H9 (cell line): ENCODE measurements at places on chromosomes 6 and 20.

DNA sequence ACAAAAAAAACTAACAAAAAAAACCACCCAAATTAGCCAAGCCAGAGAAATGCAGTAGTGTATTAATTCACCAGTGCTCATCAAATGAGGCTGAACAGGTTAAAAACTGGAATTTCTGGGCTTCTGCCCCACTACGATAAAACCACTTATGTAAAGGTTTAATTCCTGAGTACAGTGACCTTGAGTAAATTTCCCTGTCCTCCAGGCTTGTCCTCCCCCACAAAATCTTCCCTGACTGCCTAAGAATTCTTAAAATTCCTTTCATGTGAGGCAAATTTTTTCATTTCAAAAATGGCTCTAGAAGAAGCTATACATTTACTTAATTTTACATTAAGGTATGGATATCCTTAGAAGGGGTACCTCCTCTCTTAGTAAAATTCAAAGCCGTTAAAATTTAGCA is 80.1 kb upstream of the ID4 start:
- H3K27me3 ChIP-seq: no peaks in the 10 kb centered on the region
- no peak overlapping the region for H3K27ac ChIP-seq
- H3K36me3 ChIP-seq: no peaks in the 10 kb centered on the region

GRCh38 chr6:129273161-129273560 is 390.2 kb downstream of the LAMA2 start:
- H3K27me3 ChIP-seq: no peaks in the 10 kb centered on the region
- no peak overlapping the region for H3K4me3 ChIP-seq

DNA sequence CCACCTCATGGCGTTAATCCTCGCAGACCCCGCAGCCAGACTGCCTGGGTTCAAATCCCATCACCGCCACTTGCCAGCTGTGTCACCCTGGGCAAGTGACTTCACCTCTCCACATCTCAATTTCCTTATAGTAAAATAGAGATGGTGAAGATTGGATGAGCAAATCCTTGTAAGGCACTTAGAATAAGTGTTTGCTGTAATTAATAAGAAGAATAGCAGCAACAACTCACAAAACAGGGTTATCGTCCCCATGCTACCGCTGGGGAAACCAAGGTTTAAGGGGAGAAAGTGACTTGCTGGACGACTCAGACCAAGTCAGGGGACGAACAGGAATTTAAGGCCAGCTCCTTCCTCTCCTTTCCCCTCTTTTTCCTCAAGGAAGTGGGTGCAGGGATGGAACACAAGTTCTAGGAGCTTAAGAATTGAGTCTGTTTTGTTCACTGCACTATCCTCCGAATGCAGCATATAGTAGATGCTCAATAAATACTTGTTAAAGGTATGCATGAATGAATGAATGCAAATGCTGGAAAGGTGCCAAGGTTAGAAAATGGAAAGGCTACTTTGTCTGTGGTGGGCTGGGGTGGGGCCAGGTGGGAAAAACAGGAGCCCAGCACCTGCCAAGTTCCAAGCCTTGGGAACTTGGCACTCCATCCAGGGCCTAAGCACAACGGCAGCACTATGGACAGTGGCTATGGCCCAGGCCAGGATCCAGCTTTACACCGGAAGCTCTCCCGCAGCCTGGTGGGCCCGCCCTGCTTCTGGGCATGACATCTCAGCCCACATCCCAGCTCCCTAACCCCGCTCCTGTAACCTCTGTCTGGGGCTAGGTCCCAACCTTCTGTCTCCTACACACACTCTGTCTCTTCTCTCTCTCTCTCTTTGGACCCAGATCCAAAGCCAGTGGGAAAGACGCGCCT is 4.9 kb upstream of the CDH22 start:
- DNase-seq: no peak
- H3K36me3 ChIP-seq: no peaks in the 10 kb centered on the region; the same call in 1 of the 2 replicates
- no peak overlapping the region for H3K27ac ChIP-seq
- H3K4me1 ChIP-seq: no peaks in the 10 kb centered on the region

DNA sequence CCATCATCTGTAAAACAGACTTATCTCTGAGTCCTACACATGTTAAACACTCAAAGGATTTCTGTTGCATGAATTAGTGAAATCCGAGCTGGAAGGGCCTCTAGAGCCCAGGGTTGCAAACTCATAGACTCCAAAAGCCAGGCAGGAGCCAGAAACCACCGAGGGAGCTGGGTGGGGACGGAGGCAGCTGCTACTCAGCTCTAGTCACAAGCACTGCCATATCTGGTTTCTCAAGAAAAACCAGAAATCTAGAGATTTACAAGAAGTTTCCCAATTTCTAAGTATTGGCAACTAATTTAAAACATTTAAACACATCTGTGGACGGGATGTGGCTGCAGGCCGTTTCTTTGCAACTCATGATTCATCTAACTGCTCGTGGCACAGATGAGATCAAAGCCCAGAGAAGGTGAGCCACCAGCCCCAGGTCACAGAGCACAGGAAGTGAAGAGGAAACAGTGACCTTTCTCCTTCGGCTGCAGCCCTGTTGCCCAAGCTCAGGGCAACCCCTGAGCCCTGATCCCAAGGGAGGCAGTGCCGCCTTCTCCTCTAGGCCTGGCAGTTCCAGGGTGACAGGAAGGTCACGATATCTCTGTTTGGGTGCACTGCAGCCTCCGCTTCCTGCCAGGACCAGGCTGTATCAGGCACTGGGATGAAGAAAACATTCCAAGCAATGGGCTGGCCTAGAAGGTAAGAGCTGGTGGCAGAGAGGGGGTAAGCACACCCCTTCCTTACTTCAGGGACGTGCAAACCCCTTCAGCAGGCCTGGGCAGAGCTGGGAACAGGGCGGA is 26.4 kb upstream of the PTGIS start:
- no peak overlapping the region for H3K27ac ChIP-seq
- DNase-seq: no peak
- H3K36me3 ChIP-seq: no peaks in the 10 kb centered on the region

DNA sequence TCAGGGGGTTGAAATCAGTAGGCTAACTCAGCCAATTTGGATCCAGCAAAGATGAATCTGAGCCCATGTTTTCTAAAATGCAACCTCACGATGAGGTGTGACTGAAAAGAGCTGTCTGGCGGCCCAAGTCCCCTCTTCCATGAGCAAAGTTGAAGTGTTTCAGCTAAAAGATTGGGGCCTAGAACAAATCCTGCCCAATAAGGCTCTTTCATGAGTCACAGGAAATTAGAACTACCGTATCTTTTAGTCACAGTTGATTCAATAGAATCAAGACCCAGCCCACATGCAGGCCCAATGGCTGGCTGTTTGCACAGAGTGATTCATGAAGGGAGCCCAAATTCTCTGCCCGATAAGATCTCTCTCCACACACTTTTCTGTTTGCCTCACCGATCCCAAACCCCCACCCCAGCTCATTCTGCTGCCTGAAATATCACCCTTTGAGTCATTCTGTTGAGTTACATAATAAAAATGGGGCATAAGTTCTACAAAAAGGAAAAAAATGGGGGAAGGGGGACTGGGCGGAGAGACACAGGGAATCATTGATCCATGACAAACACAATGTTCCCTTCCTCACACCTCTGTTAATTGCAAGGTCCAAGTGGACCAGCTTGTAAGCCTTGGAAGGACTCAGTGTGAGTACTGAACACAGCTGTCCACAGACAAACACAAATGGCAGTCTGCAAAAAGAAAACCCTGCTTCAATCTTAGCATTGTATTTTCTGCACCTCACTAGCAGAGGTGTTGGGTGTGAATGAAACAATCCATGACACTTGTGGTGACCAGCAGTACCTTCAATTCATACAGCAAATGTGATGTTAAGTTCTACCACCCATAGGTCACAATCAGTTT is 13.8 kb downstream of the FOXQ1 start:
- no peaks in the 10 kb centered on the region for H3K27me3 ChIP-seq
- H3K27ac ChIP-seq: no peak overlapping the region
- H3K4me3 ChIP-seq: no peak overlapping the region
- no peaks in the 10 kb centered on the region for H3K4me1 ChIP-seq
- peaks cover 15% of the 10 kb centered on the region for H3K36me3 ChIP-seq

- no peaks in the 10 kb centered on the region for H3K4me1 ChIP-seq
- no peaks in the 10 kb centered on the region for H3K27me3 ChIP-seq
- no peak for DNase-seq
- peaks cover 2% of the 10 kb centered on the region; the same call in 1 of the 3 replicates for H3K36me3 ChIP-seq
- no peak overlapping the region for H3K27ac ChIP-seq
These were observed 113.9 kb downstream of the SYNDIG1 start for GRCh38 chr20:24583169-24583792.
